GM12865 (cell line): ENCODE measurements at places on chromosomes 3 and 15.

- no peak for DNase-seq
These were observed 1346.4 kb downstream of the ROBO1 start for GRCh38 chr3:78421247-78421966.

GRCh38 chr15:39132954-39133600 lies 447.8 kb upstream of the THBS1 start:
- DNase-seq: no peak

DNA sequence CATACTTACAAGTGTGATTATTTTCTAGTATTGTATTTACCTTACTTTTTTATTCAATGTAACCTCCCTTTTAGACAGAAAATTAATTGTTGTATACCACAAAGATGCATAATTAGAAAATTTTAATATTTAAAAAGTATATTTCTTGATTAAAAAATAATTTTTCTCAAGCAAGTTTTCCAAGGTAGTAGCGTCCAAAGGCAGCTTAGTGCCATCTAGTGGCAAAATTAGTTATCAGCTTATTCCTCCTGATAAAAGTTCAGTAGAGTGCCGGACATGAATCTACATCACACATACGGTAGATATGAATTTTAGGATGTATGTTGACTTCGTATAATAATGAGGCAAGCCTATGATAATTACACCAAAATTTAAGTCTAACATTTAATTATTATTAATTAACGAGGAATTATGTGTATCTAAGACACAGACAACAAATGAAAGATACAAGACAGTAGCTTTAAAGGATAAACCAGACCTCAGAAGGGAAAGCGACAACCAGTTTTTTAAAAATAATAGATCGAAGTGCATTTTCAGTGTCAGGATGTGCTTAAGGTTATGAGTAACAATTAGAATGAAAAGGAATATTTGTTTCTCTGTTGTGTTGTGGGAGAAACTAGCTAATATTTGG lies 405.9 kb downstream of the ROBO1 start:
- DNase-seq: peak; percentile 38

- DNase-seq: peak; percentile 30
These were observed 483.3 kb downstream of the TUSC7 start for GRCh38 chr3:117192888-117193287.

DNA sequence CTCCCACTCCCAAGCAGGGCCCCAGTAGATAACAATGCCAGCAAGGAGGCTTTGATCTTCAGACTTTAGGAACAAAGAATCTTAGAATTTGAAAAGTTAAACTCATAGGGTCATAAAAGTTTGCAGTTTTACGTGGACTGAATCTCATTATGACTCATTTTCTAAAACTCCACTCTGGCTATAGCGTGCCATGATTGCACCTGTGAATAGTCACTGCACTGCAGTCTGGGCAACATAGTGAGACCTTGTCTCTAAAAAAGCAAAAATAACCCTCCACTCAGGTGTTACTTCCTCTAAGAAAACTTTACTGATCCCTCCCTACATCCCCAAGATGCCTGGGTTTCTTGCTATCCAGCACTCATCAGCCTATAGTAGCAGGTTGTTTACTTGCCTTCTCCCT lies 104.5 kb downstream of the IL20RB start:
- DNase-seq: peak; percentile 86

- no peak for DNase-seq
These were observed 5.3 kb downstream of the TXNRD3 start for GRCh38 chr3:126649556-126650092.

DNA sequence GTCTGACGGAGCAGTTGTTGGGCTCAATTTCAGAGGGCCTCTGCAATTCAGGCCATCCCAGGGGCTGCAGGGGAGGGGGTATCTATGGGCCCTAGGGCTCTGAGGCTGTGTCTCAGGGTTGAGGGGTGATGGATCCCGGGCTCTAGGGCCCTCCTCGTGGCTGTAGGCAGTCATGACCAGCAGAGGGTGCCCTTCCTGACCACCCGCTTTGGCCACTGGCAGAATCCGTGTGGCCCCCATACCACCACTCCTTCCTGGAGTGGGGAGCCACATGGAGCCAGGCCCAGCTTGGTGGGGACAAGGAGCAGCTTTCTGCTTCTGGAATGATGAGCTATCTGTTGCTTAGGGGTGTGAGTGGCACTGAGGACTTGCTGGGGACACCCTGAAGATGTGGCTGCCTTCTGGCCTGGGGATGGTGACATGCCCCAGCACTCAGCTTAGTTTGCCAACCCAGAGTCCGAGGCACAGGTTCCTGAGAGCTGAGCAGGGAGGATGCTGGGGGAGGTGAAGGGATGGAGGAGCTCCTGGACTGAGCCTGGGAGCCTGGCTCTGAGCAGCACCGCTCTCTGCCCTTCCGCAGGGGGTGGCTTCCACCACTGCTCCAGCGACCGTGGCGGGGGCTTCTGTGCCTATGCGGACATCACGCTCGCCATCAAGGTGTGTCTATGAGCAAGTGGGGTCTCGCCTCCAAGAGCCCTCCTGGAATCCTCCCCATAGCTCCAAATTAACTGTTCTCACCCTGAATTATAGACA lies 20.2 kb downstream of the HDAC11 start:
- DNase-seq: no peak

DNA sequence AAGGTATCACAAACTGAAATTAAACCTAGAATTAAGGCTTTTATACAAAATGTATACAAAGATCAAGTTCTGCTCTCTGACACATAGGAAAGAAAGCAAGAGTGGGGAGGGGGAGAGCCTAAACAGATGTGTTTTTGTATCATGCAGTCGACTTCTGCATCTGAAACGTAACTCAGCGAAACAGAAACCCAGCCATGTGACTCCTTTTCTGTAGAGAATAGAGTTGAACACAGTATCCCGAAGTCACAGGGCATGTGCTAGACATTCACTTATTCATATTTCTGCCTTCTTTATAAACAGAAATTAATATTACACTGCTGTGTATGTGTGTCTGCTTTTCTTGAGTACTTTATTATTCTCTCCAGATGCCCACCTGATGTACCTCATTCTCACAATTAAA lies 121.0 kb downstream of the PDZRN3 start:
- peak; percentile 64 for DNase-seq

- DNase-seq: no peak
These were observed 44.9 kb downstream of the ABHD5 start for GRCh38 chr3:43735618-43736017.

DNA sequence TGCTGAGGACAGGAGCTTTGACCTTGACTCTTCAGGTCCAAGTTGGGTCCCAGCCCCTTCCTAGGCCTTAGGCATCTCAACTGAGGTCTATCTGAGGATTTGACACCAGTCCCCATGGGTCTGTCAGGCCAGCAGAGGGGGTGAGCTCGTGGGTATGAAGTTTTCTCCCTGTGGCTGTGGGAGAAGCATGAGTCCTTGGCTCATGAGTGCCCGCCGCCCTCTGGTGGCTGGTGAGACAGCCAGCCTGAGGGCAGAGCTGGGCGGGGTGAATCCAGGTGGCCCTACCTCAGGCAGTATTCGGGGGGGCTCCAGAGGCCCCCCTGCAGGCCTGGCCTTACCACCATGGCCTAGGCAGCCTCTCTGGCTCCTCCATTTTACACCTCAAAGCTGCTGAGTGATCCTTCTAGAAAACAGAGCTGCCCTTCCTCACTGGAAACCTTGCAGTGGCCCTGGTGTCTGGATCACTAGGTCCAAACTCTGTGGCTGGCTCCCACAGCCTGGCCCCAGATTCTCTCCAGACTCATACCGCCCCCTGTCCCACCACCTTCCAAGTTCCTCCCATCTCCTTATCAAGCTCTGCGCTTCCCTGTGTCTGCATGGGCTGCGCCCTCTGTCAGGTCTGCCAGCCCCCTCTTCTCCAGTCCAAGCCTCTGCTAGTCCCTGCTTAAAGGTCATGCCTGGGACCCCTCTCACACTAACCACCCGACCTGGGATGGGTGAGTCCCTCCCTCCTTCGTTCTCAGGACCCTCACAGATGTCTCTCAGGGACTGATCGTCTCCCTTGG lies 16.1 kb downstream of the SH2D7 start:
- DNase-seq: peak; percentile 92

- peak; percentile 34 for DNase-seq
These were observed 302.5 kb upstream of the ATP11B start for GRCh38 chr3:182490596-182491491.

DNA sequence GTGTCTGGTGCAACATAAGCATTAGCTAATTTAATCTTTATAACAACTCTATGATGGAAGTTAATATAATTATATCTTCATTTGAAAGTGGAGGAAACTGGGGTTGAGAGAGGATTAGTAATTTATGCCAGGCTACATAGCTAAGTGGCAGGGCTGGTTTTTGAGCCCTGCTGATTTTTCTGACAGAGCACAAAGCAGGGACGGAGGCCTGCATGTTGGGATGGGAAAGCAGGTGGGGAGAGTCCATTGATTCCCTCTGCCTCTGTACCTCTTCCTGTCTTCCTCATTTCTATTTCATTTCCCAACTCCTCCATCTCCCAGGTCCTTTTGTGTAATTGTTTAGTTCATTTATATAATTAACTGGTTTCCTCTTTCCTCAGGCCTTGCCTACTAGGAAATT lies 251.6 kb upstream of the ZPLD1 start:
- no peak for DNase-seq

DNA sequence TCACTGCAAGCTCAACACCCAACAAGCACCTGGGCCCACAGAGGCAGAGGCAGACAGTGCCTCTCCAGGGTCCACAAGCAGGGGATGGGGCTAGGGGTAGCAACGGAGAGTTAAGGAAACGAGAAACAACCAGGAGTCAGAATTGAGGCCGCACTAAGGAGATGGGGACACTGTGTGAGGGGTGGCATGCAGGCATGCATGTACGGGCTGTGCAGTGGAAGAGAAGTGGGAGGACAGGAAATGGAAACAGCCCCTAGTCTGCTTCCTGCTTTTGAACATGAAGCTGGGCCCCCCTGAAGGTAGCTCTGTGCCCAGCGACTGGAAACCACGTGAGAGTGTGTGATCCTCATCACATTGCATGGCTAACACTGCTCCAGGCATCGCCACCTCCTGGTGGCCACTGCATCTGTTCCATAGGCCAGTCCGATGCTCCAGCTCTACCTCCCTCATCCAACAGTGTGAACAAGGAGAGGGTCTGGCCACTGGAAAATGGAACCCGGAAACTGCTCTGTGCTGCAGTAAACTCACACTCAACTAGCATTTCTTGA lies 44.0 kb downstream of the XXYLT1 start:
- no peak for DNase-seq

- DNase-seq: no peak
These were observed 74.9 kb downstream of the FAM43A start for GRCh38 chr3:194760494-194761137.

DNA sequence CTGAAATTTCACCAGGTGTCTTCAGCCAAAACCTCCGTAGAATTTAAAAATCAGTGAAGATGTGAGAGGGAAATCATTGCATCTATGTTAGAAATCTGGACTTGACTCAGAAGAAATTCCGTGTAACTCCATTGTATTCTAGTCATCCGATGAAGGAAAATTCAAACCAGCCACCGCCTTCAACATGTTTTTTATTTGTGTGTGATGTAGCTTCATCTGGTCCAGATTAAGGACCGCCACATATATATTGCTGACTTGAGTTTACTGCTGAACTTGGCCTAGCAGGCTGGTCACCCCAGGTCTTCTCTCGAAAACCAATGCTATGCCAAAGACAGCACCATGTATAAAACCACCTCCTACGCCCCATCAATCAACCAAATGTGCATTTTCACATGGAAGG lies 120.9 kb downstream of the FOXP1 start:
- no peak for DNase-seq

- no peak for DNase-seq
These were observed 83.0 kb upstream of the PDZRN3 start for GRCh38 chr3:73707772-73708171.

GRCh38 chr3:172166261-172166660 lies 126.9 kb downstream of the FNDC3B start:
- no peak for DNase-seq

GRCh38 chr3:150786791-150787190 lies 23.8 kb upstream of the SIAH2 start:
- DNase-seq: peak; percentile 49

GRCh38 chr3:184378651-184379357 lies 797 bp upstream of the THPO start:
- DNase-seq: no peak

DNA sequence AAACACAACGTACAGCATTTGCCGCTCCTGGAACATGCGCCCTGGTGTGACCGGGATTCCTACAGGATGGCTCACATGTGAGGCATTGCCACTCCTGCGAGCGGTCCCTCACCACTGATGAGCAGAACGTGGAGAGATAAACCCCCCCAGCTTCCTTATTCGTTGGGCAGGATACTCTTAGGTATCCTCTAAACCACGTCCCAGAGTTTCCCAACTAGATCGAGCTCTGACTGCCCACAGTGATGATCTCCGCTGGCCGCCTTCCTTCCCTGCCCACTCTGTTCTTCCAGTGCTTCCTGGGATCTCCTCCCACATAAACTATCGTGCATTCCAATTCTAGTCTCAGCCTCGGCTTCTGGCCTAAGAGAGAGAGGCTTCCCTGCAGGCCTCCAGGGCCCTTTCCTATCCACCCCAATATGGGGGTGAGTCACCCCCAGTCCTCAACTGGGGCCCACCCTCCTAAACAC lies 91.8 kb downstream of the TOP2B start:
- DNase-seq: no peak

DNA sequence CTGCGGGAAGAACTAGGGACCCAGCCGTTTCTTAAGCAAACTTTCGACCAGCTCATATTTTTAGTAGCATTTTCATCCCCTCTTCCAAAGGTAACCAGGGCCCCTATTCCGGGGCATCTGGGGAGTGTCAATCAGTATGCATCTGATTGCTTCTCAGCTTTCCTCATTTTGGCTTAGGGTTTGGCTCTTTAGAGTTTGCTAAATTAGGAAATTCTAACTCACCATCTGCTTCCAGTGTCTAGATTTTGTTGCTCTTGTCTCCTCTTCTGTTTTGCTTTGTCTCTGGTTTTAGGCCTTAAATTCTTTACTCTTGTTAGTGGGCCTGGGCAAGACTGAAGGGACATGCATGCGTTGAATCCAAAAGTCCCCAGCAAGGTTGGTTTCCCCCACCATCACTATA lies 9.6 kb upstream of the ABTB1 start:
- no peak for DNase-seq

- DNase-seq: no peak
These were observed 368.6 kb upstream of the MCTP2 start for GRCh38 chr15:93862791-93863190.
